ENCODE measurements at places on chromosomes 5 and 9. TPM values are rescaled to one million over a fixed set of nuclear protein-coding genes. Genes with fewer than 3 reads are reported as not detected.

Gene SPATA31A3
- total RNA-seq: not detected

Gene C5orf58
- not detected for total RNA-seq

Gene IFNK
- total RNA-seq: not detected

Gene NPR3
- total RNA-seq: 113 TPM

Gene CDH18
- not detected for total RNA-seq

Gene MVB12B
- total RNA-seq: 9.7 TPM
